NCI-H1930 (cell line): ENCODE measurements at places on chromosomes 13 and 19.

DNA sequence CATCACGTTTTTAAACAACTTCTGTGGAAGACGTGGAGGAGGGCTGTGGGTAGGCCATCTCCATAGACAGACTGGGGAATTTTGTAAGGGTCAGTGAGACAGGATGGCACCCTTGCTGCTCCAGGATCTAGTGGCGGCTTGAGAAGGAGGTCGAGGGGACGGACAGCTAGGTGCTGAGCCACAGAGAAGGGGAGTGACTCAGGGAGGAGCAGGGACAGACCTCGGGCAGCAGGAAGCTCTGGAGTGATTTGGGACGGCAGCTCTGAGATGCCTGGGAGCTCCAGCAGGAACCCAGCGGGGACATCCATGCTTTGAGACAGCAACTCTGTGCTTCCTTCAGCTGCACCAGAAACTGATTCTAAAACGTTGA, 169.1 kb upstream of the SOX1 start:
- no peak for DNase-seq

GRCh38 chr19:49094505-49095482, 9.5 kb downstream of the SNRNP70 start:
- DNase-seq = no peak

DNA sequence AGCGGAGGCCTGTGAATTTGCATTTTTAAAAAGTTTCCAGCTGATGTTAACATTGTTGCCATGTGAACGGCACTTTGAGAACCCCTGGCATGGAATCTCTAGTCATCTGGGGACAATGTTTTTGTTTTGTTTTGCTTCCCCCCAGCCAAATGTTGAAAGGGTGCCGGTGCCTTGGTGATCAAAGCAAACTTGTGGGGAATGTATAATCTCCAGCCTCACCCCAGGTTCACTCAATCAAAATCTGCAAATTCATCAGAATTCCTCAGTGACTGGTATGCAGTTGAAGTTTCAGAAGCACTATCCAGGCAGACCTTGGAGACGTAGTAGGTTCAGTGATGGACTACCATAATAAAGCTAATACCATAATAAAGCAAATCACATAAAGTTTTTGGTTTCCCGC, 428.7 kb downstream of the MYO16 start:
- no peak for DNase-seq

GRCh38 chr13:60944016-60944415, 471.6 kb downstream of the PCDH20 start:
- no peak for DNase-seq

DNA sequence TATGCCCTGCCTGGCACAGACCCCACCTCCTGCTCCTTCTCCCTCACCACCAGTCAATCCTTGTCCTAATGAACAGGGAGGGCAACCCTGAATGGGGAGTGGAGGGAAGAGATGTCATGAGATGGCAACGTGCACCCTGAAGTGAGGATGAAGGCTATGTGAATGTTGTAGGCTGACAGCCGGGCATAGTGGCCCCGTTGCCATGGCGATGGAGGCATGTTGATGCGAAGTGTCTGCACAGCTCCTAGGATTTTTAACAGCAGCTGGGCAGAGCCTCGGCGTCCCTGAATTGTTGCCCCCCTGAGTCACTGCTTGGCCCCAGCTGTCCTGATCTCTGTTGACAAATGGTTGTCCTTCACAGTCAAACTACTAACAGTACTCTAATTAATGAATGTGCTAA, 4.8 kb upstream of the ALOX5AP start:
- DNase-seq = no peak

DNA sequence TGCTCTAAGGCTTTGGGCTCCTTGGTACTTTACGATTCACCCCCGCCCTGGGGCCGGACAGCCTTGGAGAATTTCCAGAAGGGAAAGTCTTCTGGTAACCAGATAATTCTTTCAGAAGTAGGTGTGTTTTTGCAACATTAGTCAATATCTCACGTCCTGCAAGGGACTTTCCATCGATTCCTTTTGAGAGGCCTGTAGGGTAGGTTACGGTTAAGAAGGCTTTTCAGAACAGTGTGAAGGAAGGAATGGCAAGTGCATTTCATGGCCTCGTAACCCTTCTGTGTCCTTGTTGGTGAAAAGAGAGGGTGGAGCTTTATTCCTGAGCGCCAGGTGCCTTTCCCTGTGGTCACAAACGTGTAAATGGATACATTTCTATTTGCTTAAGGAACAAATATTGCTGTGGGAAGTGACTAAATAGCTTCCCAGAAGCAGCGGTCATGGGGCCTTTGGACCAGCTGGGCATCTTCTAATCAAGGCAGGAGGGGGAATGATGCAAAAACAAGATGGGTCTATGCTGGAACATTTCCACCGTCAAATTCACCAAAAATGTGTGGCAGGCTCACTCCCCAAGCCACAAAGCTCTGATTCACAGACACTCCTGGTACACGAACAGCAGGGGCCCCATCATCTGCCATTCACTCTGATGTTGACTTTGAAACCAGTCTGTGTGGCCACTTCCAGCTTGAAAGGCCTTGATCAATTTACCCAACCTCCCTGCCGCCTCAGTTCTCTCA, 99.2 kb downstream of the ANKRD10 start:
- no peak for DNase-seq

- peak; percentile 68 for DNase-seq
These were observed 692 bp downstream of the RGS9BP start for GRCh38 chr19:32676186-32676894.

DNA sequence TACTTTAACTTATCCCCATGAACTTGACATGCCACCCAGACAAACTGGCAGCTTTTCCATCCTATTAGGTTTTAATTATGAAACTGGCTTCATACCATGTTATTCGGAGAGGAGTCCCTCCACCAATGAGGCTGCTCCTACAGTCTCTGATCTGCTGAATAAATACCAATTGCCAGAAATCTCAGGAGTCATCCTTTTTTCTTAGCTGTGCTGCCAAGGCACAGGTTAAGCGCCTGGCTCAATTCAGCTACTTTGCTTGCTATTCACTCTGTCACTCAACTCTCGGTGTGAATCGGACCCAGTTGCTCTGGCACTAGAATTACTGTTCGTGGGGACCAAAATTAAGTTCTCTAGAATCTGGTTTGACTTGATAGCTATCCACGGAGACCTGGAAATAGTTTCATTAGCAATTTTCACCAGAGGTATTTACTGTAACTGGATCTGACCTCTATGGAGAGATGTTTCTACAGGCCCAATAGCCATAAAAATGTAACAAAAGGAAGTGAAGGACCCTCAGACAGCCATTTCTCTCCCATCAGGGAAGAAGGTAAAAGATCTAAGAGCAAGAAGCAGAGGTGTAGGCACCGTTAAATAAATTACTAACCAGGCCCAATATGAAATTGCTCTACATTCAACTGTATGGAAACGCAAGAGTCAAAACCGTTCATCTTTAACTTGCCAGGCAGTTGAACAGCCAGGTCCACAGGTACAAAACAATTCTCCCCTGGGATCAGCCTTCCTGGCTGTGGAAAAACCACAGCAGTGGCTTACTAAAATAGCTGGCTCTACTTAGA, 5.4 kb downstream of the ZC3H4 start:
- DNase-seq = no peak

DNA sequence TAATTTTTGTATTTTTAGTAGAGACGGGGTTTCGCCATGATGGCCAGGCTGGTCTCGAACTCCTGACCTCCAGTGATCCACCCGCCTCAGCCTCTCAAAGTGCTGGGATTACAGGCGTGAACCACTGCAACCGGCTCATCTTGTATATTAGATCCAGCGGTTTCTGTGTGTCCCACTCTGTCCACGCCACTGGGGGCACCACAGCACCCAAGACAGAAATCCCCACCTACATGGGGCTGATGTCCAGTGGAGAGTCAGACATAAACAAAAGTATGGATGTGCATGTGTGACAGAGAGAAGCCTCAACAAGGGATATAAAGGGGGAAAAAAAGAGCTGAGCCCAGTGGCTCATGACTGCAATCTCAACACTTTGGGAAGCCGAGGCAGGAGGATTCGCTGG, 65.8 kb upstream of the ADGRE5 start:
- no peak for DNase-seq

DNA sequence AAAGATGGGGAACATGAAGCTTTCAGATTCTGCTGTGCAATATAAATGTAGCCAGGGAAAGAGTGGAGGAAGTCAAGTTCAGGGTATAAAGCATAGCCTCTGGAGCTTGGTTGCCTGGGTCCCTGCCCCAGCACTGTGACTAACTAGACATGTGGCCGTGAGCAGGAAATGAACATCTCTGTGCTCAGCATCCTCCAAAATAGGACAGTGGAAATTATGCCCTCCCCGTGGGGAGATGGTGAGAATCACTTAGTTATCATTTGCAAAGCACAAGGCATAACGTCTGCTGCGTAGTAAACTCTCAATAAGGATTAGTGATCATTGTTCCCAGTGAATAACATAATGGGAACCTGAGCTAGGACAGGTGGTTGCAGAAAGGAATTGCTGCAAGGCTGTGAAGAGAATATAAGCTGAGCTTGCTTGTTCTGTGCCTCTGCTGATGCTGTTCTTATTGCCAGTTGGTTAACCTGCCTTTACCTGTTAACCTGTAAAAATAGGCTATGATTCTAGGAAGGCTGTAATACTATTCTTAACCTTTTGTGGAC, 441.0 kb downstream of the COG6 start:
- no peak for DNase-seq

- no peak for DNase-seq
These were observed 64.2 kb upstream of the ZNF599 start for GRCh38 chr19:34837262-34837661.

- no peak for DNase-seq
These were observed 60.1 kb upstream of the MYCBP2 start for GRCh38 chr13:77386880-77387606.

DNA sequence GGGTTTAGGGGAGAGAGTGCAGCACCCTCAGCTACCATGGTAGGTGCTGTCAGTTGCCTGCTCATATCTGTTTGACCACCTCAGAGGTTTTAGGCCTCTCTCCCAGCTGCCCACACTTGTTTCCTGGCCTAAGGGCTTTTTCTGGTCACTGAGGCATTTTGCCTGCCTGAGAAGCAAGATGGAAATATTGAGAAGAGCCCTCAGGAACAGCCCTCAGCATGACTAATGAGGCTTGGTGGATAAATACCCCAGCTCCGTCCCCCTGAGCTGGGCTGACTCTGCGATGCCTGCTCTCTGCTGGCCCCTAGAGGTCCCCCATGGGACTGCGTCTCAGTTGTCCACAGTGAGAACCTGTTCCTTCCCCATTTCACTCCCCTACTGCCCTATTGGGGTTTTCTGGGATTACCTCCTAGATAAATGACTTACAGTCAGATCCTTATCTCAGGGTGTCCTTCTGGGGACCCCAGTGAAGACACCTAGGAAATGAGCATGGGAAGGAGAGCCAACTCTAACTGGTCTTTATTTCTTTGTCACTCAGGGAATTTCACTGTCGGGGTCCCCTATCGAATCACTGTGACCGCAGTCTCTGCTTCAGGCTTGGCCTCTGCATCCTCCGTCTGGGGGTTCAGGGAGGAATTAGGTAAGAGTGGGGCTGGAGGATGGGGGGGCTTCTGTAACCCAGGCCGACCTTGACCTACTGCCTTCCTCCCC, 13.3 kb downstream of the PALM3 start:
- DNase-seq = peak; percentile 13

DNA sequence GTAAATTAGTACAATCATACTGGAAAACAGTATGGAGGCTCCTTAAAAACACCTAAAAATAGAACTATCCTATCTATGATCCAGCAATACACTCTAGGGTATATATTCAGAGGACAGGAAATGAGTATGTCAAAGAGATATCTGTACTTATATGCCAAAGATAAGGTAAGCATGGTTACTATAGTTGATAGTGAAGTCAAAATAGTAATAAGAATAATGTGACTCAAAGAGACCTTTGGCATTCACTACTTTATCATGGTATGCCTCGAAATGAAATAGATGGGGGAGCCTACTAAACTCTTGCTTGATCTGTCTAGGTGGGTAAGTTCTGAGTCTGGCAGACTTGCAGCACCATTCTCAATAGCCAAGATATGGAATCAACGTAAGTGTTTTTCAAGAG, 30.3 kb downstream of the FXYD5 start:
- DNase-seq = no peak
